ENCODE measurements at places on chromosomes 5 and 9.
A peak's percentile ranks its signal among the peaks of the same experiment; 100 is the strongest.

DNA sequence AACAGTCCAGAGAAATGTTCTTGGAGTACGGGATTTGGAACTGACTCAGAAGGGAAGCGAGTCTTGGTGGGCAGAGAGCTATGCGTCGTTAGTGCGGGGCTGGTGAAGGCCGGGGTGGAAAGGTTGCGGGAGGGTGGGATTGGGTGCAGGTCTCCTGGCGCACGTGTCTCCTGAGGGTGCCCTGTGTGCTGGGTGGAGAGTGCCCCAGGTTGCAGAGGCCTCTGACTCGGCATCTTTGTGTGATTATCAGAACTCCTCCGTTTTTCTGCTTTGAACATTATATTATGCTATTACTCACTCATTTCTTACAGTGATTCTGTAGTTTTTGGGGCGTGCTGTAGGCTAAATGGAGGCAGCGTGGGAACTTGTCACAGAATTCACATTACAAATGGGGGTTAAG, 11.4 kb downstream of the CEP72 start:
- no peak for DNase-seq

DNA sequence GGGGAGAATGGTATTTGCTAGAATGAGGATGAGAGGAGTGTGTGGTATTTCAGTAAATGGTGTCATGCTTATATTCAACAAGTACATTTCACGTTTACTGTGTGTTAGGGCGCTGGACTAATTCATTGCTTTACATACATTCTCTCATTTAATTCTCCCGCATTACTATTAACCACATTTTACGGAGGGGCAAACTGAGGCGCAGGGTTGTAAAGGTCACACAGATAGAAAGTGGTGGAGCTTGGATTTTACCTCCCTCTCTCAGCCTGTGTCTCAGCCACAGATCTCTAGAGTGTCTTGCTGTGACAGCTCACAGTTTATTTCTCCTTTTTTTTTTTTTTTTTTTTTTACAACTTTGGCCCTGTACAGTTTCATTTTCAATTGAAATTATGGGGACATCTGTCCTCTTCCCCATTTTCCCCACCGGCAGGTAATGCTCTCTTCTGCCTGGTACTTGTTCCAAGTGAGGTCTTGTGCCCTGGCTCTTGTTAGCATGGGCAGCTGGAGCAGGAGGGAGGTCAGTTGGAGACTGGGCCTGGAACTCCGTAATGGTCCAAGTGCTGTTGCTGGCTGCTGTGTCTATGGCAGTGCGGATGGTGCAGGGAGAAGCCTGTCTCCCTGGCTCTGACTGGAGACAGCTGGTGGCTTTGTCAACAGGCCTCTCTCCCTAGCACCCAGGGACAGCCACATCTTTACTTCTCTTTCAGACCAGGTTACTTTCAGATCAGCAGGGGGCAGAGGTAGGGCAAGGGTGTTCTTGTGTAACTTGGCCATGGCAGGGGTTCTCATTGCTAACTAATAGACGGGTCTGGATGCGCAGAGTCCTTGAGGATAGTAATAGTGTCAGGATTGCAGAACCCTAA, 20.5 kb upstream of the NDST1 start:
- peak; percentile 76 for DNase-seq

GRCh38 chr5:16866273-16866672, 69.8 kb downstream of the MYO10 start:
- DNase-seq, result no peak

DNA sequence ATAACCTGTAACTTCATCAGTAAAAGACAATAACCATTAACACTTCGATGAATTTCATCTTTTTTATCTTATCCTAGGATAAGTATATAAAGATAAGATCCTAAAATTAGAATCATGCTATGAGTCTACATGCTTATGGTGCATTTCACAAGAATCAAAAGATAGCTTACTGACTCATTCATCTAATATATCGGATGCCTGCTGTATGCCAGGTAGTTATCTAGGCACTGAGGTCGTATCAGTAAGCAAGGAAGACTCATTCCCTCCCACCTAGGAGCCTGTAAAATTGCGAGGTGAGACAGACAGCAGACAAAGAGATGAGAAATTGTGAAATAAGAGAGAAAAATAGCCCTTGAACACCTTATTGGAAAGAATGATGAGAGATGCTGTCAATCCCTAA, 240.6 kb upstream of the ADAMTSL1 start:
- no peak for DNase-seq

DNA sequence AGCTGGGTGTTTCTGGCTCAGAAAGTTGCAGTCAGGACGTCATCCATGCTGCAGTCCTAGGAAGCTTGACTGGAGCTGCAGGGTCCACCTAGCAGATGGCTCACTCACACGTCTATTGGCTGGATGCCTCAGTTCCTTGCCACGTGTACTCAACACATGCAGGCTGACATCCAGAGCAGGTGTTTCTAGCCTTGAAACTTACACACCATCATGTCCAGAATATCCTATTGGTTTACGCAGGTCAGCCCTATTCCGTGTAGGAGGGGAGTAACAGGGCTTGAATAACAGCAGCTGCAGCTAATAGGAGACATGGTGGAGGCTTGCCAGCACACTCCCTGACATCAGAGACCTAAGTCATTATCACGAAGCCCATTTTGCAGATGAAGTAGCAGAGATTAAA, 473.5 kb downstream of the ACTL7B start:
- DNase-seq, result no peak

DNA sequence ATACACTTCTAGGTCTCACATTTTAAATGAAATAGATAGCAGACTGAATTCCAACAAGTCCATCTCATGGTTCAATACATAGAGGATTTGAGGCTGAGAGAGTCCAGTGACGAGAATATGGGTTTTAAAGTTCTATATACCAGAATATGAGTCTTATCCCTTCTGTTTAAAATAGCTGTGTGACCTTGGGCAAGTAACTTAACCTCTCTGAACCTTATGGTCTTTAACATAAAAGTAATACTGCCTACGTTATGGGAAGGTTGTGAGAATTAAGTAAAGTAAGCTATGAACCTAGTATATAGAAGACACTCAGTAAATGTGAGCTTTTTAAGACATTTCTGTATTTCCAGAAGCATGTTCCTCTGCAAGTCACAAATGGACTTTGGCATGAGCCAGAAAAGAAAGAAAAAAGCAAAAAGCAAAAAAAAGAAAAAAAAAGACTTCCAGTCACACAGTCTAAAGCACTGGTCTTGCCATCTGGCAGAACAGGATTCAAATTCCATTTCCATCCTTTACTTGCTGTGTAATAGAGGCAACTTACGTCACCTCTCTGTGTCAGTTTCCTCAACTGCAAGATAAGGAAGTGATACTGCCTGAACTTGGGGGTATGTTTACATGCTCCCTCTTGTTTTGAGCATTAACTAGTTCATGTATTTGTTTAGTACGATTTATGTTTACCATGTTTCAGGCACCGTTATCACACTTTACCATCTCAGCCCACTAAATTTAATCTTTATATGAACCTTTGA, 248.2 kb downstream of the TRIM32 start:
- DNase-seq, result no peak

- DNase-seq, result peak; percentile 26
Measured at GRCh38 chr5:180589771-180590542, 1.3 kb downstream of the SCGB3A1 start.

DNA sequence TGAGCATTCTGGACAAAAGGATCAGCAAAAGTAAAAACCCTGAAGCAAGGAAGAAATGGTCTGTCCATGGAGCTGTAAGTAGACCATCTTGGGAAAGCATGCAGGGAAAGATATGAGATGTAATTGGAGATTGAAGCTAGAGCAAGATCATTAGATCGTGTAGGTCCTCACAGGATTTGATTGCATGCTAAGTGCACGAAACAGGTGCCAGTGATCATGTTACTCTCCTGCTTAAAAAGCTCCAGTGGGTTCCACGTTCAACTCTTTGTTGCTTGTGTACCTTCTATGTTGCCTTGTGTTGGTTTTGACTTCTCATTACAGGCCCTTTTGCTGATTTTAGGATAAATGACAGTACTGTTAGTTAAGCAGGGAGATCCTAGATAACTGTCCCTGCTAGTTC, 442.0 kb downstream of the DMRT2 start:
- no peak for DNase-seq

DNA sequence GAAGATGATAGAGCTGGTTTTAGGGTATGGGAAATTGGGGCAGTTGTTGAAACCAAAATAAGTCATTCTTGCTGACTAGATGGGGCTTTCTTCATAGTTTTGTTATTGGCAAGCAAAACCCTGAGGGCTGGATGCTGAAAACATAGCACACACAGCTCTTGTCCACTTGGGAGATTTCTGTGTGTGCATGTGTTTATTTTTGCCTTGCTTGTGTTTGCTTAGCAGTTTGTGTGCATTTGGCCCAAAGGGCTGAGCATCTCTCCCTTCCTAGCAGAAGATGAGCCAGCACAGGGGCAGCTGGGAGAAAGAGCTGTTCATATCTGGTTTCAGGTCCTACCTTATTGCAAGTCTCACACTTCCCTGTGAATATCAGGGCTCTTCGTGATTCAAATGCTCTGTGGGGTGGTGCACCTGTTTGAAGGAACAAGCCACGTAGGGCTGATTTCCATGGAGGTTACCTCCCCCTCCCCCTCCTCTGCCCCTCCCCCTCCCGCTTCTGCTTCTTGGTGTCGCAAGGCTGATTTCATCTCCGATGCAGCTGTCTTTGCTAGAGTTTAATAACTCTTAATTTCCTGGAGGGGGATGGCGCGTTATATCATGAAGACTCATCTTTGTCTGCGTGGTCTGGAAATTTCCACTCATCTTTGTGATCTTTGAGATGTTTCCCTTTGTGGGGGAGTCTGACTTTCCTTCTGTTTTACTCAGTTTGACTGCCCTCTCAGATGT, 296.5 kb downstream of the ARHGAP26 start:
- peak; percentile 49 for DNase-seq

DNA sequence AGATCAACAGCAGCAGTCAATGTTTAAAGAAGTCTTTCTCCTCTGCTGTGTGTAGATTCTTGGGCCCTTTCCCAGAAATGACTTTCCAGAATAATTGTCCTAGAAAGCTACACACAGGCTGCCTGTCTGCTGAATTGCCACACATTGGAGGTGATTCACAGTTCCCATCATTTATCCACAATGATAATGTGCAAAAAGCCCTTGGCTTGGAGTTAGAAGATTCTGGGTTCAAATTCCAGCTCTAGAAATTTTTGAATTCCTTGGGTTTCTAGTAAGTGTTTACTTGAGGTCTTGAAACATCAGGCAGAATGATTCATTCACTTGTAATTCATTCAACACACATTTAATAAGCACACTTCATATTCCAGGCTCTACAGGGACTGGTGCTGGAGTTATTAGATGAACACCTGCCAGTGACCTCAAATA, 28.6 kb upstream of the EPB41L4B start:
- DNase-seq, result no peak

DNA sequence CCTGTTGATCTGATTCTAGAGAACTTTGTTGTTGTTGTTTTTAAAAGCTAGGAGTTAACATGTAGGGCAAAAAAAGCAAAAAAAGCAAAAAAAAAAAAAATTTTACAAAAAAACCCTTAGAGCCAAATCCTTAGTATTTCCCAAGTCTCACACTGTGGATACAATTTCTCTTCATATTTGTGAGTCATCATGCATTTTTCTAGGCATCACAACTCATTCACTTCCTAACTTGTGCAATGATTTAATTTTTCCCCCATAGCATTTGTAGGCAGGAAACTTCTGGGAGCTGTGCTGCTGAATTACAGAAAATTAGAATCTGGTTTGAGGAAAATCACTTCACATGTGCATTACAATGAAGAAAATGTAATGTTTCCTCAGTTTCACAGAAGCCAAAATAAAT, 91.9 kb downstream of the MARCHF3 start:
- no peak for DNase-seq

DNA sequence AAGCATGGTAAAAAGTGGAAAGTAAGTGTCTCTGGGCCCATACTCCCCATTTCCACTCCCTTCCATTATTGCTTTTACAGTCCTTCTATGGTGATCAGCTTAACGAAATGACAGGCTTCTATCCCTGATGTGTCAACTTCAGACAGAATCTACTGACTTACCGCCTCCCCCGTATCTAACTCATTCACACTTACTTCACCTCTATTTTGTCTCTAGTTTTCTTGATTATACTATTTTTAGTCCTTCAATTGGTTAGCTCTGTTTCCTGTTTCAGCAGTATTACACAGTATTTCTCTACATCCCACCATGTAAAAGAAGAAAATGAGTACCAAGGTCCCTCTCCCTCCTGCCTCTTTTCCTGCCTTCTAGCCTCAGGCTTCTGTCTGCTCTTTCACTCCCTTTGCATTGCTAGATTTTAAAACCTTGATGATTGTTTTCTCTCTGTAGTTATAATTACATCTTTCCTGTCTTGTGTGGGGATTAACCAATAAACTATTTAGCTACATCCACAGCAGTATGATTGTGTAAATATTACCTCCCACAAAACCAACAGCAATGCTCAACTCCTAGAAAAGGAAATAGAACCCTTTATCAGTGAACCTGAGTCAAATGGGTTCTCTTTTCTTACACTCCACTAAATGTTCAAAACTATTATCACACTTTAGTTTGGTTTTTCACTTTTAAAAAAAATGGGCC, 53.4 kb downstream of the GNAQ start:
- peak; percentile 55 for DNase-seq

GRCh38 chr5:135269199-135269598, 129.8 kb downstream of the MACROH2A1 start:
- no peak for DNase-seq

- DNase-seq, result no peak
Measured at GRCh38 chr9:111533099-111533790, 8.3 kb downstream of the ZNF483 start.

DNA sequence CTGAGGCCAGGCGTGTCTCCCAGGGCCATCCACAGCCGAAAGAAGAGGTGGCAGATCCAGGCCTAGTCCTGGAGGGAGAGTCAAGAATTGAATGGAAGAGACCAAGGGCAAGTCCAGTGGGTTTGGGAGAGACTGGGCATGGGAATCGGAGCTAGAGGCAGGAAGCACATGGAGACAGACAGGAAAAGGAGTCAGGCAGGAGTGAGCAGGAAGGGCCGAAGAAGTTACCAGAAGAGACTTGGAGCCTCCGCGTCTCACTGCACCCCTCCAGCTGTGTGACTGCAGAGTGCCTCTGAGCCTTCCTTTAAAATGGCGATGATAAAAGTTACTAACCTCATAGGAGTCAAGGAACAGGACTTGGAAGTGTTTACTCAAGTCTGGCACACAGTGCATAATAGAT, 64.4 kb upstream of the ANGPTL2 start:
- DNase-seq, result no peak

DNA sequence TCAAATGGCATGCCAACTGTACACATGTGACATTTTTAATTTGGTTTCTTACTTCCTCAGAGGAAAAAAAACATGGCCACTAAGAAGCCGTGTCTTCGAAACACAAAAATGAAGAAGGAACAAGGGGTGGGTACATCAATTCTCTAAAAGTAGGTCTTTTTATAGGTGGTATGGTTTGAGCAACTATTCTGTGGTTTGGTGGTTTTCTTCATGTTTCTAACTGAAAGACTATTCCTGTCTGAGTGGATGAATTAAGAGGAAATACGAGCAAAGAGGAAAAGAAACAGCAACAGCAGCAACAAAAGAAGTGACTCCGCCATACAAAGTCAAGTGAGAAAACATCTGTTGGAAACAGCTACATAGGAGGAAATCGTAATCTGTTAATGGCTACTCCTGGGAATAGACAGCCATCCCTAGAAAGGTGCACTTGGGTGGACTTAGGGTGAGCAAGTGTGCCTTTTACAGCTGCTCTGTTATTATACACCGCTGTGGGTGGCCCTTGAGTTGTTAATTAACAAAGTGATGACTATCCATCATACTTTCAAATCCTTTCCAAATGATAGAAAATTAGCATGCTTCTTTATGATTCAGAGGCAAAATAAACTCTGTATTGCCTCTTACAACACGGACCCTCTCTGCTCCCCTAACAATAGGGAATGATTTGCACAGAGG, 575.8 kb downstream of the TLE1 start:
- DNase-seq, result peak; percentile 63

- DNase-seq, result no peak
Measured at GRCh38 chr9:131227112-131227958, 49.0 kb downstream of the FAM78A start.

GRCh38 chr9:73643379-73644013, 491.8 kb downstream of the ANXA1 start:
- DNase-seq, result no peak
